ENCODE measurements at places on chromosomes 16 and 17.

- no peak for DNase-seq
Observed at GRCh38 chr16:20781697-20782096, 17.9 kb downstream of the ACSM3 start.

- DNase-seq = no peak
Observed at GRCh38 chr16:86396901-86397311, 113.4 kb upstream of the FOXF1 start.

DNA sequence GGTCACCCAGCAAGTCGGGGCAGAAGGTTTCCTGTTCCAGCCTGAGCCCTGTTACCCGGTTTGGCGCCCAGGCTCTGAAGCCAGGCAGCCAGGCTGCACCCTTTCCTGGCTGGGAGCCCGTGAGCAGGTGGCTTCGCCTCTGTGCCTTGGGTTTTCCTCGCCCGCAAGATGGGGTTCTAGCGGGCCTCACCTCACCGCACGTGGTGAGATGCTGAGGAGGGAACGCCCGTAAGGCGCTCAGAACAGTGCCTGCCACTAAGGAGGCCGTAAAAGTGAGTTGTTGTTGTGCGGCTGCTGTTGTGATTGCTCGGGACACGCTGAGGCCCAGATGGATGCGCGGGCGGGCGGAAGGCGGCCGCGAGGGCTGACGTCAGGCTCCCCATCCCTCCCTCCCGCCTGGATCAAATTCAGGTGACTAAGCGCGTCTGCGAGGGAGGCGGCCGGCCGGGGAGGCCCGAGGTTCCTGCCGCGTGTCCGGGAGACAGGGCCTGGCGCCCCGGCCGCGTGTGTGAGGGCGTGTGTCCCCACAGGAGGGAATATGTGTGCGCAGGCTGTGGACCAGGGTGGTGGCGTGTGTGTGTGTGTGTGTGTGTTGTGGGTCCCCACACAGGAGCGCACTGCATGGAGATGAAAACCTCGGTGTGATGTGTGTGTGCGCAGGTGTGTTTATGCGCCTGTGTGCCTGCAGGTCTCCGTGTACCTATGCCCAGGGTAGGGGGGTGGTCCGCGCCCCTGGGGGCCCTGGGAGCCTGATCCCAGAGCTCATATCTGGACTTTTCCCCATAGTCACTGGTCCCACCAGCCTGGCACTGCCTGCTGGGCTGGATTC lies 4.3 kb downstream of the CAMKK1 start:
- peak; percentile 86 for DNase-seq

- no peak for DNase-seq
Observed at GRCh38 chr17:9890124-9890523, 14.9 kb downstream of the RCVRN start.
